ENCODE measurements at places on chromosomes 2 and 18. TPM values are rescaled to one million over a fixed set of nuclear protein-coding genes. Genes with fewer than 3 reads are reported as not detected.

ACADL gene
- total RNA-seq = not detected

CREG2 gene
- not detected for total RNA-seq

HOXD13 gene
- total RNA-seq = not detected

KLHL41 gene
- total RNA-seq = not detected

SLC4A5 gene
- not detected for total RNA-seq

KCNS3 gene
- not detected for total RNA-seq

Data from G401 (cell line).